T-helper 9 cell (primary cell): ENCODE measurements at places on chromosomes 1 and 21.

GRCh38 chr1:203649999-203650836 lies 23.6 kb downstream of the ATP2B4 start:
- peak; percentile 79 for DNase-seq

- DNase-seq, result no peak
Observed at GRCh38 chr1:87684194-87684593, 355.5 kb downstream of the LMO4 start.

- peak; percentile 65 for DNase-seq
Observed at GRCh38 chr1:153545067-153546055, at the start of gene S100A4. Gene S100A4, minus strand, starts transcription at chr1:153545806. Its CDS starts 1,012 bp downstream, at chr1:153544794.

GRCh38 chr1:40786171-40786994 lies 2.8 kb downstream of the KCNQ4 start:
- no peak for DNase-seq

GRCh38 chr1:228164561-228165371 lies 838 bp upstream of the IBA57 start:
- DNase-seq, result no peak

- no peak for DNase-seq
Observed at GRCh38 chr1:224328644-224329043, 1.3 kb downstream of the NVL start.

DNA sequence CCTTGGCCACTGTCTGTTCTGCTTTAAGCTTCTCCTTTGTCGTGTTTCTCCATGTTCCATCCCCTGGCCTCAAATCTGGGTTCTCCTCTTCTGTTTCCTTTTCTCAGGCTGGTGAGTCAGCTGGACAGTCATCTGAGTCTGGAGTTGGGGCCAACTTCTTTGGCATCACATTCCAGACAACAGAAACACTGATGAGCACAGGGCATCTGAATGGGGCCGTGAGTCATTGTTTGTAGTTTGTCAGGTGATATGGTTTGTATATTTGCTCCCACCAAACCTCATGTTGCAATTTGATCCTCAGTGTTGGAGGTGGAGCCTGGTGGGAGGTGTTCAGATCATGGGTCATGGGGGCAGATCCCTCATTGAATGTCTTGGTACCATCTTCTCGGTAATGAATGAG lies 14.3 kb upstream of the OLIG2 start:
- no peak for DNase-seq

DNA sequence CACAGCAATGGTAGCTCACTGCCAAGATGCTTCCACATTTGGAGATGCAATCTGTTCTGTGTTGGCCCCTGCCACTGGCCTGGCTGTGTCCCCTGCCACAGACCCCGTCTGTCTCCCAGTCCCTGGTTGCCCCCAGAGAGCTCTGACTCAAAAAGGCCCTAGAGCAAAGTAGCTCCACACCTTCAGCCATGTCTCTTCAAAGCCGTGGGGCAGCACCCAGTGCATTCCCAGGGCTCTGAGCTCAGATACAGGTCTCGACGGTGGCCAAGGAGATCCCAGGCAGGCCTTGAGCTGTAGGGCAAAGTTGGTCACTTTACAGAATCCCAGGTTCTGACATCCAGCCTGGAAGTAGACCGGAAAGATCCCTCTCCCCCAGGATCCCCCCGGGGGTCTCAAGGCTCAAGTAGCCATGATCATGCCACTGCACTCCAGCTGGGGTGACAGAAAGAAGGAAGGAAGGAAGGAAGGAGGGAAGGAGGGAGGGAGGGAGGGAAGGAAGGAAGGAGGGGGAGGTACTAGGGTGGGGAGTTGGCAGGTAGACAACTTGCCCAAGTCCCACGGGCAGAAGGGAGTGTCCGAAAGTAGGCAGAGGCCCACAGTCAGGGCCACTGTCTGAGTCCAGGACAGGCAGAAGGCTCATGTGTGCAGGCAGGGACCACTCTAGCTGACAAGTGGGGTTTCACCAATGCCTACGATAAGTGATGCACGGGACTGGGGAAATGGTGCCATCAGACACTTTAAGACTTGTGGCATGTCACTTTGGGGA lies 4.8 kb upstream of the ARF1 start:
- no peak for DNase-seq

- DNase-seq, result no peak
Observed at GRCh38 chr1:92464588-92465255, 22.0 kb downstream of the GFI1 start.

DNA sequence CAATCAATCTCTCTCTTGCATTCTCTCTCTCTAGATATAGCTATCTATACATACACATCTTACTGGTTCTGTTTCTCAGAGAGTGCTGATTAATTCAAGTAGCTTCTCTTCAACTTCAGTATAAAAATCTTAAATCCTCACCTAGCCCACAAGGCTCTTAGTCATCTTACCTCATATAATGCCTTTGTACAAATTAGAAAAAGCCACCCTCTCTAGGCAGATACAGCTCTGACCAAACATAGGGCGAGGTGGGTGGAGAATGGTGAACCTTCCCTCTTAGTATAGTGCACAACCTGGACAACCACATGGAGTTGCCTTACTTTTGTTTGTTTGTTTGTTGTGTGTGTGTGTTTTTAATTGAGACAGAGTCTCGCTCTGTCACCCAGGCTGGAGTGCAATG lies 5.1 kb upstream of the INAVA start:
- DNase-seq, result no peak

GRCh38 chr1:21707086-21707840 lies 38.1 kb upstream of the RAP1GAP start:
- DNase-seq, result no peak

DNA sequence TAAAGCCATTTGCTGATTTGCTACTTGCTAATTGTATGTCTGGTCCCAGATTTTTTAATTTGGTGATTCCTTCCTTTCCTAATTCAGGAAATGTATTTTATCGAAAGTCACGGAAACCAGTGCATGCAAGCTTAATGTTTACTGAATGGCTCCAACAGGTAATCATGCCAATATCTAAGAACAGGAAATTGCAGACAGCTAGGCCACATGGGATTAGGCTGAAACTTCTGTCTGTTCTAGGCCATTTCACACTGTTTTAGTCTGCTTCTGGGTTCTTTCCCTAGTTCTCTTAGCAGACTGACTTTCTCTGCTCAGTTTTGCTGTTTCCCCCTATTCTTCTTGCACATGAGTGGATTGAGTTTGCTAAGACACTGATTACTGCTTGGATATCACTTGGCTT lies 111.4 kb downstream of the NTNG1 start:
- DNase-seq, result no peak

DNA sequence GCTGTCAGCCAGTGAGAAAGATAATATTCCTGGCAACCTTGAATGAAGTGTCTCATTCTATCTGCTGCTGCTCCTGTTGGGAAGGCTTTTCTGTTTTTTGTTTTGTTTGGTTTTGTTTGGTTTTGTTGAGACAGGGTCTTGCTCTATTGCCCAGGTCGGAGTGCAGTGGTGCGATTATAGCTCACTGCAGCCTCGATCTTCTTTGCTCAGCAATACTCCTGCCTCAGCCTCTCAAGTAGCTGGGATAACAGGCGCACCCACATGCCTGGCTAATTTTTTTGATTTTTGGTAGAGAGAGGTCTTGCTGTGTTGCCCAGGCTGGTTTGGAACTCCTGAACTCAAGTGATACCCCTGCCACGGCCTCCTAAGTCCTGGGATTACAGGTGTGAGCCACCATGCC lies 37.6 kb downstream of the BTG3 start:
- DNase-seq, result no peak

GRCh38 chr1:27632387-27633297 lies 2.3 kb downstream of the FGR start:
- no peak for DNase-seq

DNA sequence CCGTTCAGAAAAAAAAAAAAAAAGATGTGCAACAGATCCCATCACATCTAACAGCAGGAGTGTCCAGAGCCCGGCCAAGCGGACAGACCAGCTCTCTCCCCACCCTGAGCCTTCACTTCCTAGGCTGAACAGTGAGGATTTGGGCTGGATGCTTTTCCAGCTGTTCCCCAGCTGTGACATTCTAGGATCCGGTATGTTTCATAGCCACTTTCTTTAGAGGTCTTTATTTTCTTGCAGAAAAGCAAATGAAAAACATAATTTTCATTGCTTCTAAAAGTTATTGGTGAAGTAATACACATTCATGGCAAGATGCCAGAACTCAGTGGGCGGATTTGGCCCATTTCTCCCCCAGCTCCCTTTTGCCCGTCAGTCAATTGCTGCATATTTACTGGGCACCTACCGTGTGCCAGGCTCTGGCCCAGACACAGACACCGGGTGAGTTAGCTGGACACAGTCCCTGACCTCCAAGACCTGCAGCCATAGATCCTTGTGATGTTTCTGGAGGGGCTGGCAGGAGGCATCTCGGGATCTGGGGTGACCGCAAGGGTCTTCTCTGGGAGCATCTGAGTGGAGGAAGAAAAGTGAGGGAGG lies 213.7 kb upstream of the VAMP3 start:
- no peak for DNase-seq

DNA sequence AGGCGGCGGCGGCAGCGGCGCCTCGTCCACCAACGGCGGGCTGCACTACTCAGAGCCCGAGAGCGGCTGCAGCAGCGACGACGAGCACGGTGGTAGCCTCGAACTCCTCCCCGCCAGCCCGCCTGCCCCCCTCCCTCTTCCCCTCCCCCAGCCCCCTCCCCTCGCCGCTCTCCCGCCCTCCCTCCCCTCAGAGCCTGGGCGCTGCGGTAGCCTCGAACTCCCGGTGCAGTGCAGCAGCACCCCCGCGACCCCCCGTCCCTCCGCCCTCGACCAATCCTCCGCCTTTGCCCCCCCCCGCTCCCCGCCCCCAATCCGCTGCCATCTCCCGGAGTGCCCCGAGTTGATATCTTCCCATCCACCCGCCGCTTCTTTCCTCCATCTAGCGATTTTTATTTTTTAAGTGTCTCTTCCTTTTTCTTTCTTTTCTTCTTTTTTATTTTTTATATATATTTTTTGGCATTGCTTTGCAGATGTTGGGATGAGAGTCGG lies 516 bp downstream of the RCOR3 start:
- DNase-seq, result peak; percentile 50

- no peak for DNase-seq
Observed at GRCh38 chr21:41861255-41861654, 17.9 kb downstream of the PRDM15 start.

DNA sequence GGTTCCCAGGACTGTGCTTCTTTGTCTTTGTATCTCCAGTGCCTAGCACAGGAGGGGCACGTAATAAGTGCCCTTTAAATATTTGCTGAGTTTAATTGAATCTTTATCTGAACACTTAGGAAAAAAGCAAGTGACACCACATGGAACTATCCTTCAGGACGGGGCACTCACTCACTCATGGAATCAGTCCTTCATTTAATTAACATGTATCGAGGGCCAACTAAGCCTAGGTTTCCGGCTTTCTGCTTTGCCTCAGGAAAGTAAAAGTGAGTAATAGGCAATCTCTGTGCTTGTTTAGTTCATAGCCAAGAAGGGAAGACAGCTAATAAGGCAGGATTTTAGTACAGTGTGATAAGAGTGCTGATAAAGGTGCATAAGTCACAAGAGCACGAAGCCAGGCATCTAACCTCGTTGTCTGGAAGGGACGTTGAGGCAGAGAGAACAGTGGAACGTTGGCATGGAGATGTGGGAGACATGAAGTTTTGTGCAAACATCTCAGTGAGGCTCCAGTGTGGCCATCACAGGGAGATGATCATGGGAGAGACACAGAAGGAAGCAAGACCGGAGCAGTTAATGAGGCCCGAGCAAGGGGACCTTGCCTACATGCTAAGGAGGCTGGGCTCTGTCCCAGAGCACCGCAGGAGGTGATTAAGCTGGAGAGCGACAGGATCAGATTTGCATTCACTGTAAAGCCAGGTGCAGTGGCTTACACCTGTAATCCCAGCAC lies 54.1 kb upstream of the TRIM67 start:
- DNase-seq, result no peak

- DNase-seq, result no peak
Observed at GRCh38 chr1:160077486-160077885, 3.9 kb upstream of the KCNJ9 start.

DNA sequence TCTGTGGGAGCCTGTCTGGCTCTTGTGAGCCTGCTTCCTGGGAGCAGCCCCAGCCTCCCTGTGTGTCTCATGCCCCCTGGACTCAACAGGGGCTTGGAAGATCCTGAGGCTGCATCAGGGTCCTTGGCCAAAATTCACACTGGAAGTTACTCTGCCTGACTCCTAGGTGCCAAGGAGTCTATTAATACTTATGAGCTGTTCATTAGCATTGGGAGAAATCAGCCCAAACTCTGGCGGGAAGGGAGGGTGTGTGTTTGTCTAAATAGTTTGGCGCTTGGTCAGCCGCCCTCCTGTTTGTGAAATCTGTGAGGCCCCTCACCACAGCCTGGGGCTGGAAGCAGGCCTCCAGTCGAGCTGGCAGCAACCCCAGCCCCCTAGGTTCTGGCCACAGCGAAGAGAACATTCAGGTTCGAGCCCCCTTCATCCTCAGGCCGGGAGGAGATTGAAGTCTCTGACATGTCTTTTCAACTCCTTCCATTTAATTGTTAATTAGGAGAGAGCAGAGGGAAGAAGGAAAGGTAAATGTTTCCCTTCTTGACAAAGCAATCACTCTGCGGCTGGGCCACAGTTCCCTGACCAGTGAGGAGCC lies 82.1 kb upstream of the F3 start:
- no peak for DNase-seq

DNA sequence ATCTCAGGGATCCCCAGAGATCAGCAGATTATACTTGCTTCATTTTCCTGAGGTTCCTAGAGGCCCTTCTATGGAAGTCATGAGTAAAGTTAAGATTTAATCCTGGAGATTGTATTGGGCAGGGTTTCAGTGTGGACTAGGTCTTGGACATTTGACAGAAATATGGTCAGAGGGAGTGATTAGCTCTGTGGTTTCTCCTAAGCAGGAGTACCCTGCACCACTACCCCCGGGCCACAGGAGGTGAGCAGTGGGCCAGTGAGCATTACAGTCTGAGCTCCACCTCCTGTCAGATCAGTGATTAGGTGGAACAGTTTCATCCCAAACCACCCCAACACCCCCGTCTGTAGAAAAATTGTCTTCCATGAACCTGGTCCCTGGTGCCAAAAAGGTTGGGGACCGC lies 43.2 kb downstream of the PHACTR4 start:
- DNase-seq, result no peak

DNA sequence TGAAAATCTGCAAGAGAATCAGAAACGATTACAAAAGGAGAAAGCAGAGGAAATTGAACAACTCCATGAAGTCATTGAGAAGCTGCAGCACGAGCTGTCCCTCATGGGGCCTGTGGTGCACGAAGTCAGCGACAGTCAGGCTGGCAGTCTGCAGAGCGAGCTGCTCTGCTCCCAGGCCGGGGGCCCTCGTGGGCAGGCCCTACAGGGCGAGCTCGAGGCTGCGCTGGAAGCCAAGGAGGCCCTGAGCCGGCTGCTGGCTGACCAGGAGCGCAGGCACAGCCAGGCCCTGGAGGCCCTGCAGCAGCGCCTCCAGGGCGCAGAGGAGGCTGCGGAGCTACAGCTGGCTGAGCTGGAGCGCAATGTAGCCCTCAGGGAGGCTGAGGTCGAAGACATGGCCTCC lies 47.5 kb upstream of the DIP2A start:
- no peak for DNase-seq
